ENCODE measurements at places on chromosomes 12 and 14.

DNA sequence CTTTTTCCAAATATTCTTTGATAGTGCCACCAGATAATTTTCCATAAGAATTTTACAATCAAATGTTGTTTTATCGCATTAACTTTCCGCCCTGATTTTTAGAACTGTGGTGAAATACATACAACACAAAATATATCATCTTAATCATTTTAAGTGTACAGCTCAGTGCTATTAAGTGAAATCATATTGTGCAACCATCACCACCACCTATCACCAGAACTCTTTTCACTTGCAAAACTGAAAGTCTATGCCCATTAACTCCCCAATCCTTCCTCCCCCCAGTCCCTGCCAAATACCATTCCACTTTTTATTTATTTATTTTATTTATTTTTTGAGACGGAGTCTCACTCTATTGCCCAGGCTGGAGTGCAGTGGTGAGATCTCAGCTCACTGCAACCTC, 36.6 kb downstream of the CDKL1 start:
- DNase-seq, result no peak

- DNase-seq, result peak; percentile 18
Observed at GRCh38 chr14:103141117-103141796, 18.0 kb downstream of the TNFAIP2 start.

- peak; percentile 75 for DNase-seq
Observed at GRCh38 chr12:110582276-110583136, 612 bp downstream of the PPTC7 start.

- DNase-seq, result no peak
Observed at GRCh38 chr12:22283508-22283907, 51.0 kb downstream of the ST8SIA1 start.

DNA sequence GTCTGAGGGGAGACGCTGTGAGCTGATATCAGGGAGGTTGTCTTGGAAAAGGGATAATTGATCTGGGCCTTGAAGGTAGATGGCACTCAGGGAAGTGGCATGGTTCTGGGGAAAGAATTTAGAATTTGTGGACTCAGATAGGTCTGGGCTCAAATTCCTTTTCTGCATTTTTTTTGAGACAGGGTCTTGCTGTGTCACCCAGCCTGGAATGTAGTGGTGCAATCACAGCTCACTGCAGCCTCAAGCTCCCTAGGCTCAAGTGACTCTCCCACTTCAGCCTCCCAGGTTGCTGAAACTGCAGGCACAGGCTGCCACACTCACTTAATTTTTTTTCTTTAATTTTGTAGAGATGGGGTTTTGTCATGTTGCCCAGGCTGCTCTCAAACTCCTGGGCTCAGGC, 98.1 kb upstream of the NCOR2 start:
- no peak for DNase-seq

GRCh38 chr12:69000074-69000473, 67.1 kb upstream of the CPM start:
- DNase-seq, result no peak

GRCh38 chr12:45407981-45408728, 192.3 kb downstream of the ANO6 start:
- DNase-seq, result no peak

GRCh38 chr14:62897771-62898170, 147.5 kb downstream of the KCNH5 start:
- no peak for DNase-seq

DNA sequence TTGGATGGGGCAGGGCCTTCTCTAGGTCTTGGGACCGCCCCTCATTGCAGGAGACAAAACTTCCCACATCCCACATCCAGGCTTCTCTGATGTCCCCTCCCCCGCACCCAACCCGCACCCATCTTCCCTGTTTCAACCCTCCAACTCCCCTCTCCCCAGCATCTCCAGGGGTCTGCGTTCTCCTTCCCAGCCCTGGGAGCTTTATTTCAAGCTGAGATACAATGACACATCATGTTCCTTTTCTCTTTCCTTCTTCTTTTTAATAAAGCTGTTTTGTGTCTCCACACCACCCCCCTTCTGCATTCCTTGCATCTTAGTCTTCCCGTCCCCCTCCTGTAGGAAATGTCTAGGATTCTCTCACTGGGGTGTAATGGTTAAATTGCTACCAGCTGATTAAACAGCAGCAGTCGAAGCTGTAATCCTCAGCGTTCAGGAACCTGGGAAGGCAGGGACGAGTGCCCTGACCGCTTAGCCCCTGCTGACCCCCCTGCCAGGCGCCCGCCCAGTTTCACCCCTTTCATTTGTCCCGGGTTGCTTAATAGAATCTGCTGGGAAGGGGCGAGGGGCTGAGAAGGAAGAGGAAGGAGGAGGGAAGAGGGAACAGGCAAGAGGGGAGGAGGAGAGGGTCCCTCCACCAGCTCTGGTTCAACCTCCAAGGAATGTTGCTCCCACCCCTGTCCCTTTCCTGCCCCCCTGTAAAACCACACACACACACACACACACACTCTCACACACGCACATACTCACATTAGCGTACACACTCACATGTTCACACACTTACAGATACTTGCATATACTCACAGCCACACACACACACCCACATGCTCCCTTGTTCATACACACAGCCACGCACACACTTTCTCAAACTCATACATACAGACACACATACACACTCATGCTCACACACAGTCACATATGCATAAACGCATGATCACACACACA, 104.5 kb upstream of the MED13L start:
- no peak for DNase-seq

- no peak for DNase-seq
Observed at GRCh38 chr12:3185260-3185870, 108.2 kb downstream of the TSPAN9 start.

GRCh38 chr12:70815971-70816391, 104.6 kb downstream of the PTPRR start:
- DNase-seq, result no peak

- no peak for DNase-seq
Observed at GRCh38 chr14:51552768-51553404, 98.8 kb upstream of the FRMD6 start.

- no peak for DNase-seq
Observed at GRCh38 chr12:65949971-65950370, 125.7 kb downstream of the HMGA2 start.

GRCh38 chr14:68346556-68347343, 446.1 kb downstream of the ZFP36L1 start:
- no peak for DNase-seq

Measured in stimulated activated CD8-positive, alpha-beta memory T cell treated with anti-CD3 and anti-CD28 coated beads, Interleukin-2, amount 100 ng/mL, for 48 hours (primary cell).